ENCODE measurements at places on chromosomes 2 and 18.

DNA sequence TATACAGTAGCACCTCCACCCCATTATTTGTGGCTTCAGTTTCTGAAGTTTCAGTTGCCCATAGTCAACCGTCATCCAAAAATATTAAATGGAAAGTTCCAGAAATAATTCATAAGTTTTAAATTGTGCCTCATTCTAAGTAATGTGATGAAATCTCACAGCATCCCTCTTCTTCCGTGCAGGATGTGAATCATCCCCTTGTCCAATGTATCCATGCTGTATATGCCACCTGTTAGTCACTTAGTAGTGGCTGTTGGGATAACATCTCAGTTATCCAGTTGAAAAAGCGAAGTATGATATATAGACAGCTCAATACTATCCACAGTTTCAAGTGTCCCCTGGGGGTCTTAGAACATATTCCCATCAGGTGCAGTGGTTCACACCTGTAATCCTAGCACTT lies 119.1 kb upstream of the OTX1 start:
- no peak for DNase-seq

- DNase-seq, result no peak
Measured at GRCh38 chr2:149075853-149076252, 37.4 kb downstream of the LYPD6B start.

GRCh38 chr2:172100080-172100934 lies 2.4 kb downstream of the DLX2 start:
- DNase-seq, result no peak

- DNase-seq, result no peak
Measured at GRCh38 chr2:86499326-86499725, 58.2 kb downstream of the KDM3A start.

DNA sequence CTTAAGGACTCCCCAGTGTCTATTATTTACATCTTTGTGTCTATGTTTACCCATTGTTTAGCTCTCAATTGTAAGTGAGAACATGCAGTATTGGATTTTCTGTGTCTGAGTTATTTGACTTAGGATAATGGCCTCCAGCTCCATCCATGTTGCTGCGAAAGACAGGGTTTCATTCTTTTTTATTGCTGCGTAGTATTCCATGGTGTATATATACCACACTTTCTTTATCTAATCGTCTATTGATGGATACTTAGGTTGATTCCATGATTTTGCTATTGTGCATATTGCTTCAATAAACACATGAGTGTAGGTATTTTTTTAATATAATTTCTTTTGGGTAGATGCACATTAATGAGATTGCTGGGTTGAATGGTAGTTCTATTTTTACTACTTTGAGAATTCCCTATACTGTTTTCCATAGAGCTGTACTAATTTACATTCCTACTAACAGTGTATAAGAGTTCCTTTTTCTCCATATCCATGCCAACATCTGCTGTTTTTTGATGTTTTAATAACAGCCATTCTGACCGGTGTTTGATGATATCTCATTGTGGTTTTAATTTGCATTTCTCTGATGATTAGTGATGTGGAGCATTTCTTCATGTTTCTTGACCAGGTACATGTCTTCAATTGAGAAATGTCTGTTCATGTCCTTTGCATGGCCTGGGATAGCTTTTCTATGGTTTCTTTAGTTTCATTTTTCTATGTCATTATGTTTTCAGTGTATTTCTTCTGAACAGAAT lies 21.8 kb downstream of the MTCL1 start:
- no peak for DNase-seq

DNA sequence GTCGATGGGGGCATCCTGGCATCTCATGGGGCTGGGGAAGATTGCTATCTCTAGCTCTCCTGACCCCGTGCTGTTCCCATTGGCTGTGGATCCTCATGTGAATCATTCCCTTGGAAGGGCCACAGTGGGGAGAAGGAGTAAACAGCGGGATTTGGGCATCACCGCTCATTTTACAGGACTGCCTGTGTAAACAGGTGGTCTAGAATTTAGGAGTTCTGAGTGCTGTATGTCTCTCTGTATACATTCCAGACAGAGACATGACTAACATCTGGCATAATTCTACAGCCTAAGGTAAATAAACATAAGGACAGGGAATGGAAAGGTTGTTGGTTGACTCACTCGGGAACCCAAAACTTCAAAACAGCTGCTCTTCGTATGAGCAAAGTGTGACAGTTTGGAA lies 92.7 kb downstream of the COPS8 start:
- no peak for DNase-seq

DNA sequence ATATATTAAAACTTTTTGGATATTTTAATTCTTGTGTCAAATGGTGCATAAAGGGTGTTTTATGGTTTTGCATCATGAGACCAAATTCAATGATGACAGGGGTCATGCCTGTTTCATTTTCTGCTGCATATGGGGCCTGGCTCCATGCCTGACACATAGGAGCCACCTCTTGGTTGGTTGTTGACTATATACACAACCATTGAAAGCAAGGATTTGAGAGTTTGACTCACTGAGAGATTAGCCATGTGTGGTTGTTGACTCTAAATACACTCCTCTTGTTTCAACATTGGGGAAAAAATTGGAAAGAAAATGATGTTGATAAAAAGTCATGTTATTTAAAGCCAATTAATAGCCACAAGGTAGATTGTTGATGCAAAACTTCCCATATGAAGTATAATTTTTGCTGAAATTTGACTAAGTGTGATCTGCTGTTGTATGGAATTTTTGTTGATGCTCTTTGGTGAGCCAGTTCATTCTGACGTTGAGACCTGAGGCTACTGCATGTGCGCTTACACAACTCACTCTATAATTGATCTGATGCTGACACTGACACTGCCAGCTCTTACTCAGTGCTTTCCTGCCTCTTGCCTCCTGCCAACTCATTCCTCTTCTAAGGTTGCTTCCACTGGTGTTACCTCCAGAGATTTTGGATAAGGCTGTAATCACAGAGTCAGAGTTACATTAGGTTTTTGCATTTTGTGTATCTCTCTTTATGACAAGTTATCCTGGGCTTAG lies 446.2 kb upstream of the SLC14A2 start:
- DNase-seq, result no peak

GRCh38 chr2:201406077-201406662 lies 45.1 kb downstream of the TRAK2 start:
- DNase-seq, result no peak

DNA sequence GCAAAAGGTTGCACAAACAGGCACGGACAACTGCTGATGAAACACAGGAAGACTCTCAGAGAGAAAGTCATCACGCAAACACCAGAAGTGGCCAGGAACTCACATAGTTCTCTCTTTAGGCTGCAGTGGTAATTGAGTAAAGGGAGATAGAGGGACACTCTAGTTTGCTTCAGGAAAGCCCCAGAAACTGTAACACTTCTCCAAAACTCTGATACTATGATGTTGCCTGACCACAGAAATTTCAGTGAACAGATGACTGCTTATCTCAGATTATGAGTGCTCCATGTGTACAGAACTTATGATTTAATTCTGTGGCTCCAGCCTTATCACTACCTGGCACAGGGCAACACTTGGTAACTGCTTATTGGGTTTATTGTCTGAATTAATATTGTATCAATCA lies 311.5 kb upstream of the GYPC start:
- DNase-seq, result no peak

GRCh38 chr2:54945391-54946219 lies 104.6 kb downstream of the RTN4 start:
- no peak for DNase-seq

DNA sequence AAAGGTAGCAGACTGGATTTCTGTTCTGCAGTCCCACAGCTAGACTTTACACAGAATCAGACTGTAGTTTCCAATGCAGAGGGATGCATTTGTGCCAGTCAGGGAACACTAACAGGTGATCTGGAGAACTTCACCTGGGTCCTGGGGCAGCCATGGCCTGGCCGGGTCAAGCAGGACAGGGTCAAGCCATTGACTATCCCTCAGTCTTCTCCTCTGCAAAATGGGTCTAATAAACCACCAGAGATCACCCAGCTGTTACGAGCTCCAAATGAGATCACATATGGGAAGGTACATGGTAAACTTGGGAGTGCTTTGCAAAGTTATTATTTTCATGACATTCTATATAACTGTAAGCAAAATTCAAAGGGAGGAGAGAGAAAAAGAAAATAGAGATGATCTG lies 294.1 kb downstream of the CDCA7 start:
- no peak for DNase-seq

GRCh38 chr18:58639751-58640427 lies 11.0 kb upstream of the ALPK2 start:
- no peak for DNase-seq

- DNase-seq, result no peak
Measured at GRCh38 chr18:27120246-27120645, 64.9 kb downstream of the CHST9 start.

DNA sequence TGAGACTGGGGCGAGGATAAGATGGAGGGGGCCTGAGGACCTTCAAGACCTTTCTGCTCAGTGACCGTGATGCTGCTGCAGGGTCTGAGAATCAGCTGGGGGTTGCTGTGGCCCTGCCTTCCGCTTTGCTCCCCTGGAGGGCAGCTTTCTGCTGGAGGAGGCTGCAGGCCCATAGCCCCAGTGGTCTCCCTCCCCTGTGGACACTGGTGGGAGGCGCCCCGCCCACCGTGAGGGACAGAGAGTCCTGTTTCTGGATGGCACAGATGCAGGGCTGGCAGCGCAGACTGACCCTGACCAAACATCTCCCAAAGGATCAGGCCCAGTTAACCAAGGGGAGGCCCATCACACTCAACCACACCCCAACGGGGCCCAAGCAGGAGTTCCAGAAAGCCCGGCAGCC lies 42.8 kb downstream of the PLB1 start:
- DNase-seq, result no peak

DNA sequence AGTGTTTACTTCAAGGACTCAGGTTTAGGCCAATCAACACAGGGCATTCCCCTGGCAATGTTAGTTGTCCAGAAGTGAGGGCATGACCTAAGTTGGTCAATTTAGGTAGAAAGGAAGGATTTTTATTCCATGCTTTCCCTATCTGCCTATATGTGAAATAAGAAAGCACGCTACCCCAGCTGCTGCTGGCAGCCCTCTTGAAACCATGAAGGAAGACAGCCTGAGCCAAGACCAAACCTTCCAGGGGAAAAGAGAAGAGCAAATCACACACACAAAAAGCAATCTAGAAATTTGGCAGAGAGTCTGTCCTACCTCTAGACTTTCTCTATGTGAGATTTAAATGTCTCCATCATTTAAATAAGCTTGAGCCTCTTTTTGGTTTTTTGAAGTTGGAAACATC lies 387.6 kb downstream of the TNS1 start:
- no peak for DNase-seq

DNA sequence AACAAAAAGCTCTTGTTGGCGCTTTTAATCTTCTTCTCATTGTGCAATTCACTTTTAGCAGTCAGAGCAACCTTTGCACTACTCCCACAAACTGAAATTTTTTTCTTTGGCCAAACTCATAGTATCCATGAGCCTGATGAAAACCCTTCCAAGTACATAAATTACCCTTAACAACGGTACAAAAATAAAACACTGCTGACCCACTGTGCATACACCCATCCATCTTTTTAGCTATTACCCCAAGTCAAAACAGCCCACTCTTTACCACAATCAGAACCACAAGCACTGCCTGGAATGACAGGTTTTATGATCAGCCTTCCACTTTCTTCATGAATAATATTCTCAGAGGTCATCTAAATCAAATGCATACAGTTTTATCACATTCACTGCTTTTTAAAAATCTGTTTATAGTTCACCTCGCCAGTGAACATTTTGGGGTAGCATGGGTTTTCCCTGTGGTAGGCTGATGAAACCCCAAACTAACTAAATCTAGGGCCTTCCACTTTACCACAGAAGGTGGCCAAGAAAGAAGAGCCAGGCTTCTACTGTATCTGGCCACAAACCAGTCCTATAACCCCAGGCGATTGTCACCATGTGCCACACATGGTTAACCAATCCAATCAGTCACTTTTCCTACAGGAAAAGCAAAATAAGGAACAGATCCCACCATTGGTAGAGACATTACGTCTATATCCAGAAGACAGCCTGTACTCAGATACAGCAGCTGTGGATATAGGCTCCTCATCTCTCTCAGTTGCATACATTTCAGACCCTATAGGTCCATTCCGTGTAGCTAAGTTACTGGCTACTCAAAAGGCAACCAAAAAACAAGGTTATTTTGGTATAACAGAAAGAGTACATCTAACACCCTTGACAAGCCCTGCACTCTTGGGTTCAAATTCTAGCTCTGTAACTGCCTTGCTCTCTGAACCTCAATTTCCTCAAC lies 171.3 kb downstream of the THADA start:
- no peak for DNase-seq

DNA sequence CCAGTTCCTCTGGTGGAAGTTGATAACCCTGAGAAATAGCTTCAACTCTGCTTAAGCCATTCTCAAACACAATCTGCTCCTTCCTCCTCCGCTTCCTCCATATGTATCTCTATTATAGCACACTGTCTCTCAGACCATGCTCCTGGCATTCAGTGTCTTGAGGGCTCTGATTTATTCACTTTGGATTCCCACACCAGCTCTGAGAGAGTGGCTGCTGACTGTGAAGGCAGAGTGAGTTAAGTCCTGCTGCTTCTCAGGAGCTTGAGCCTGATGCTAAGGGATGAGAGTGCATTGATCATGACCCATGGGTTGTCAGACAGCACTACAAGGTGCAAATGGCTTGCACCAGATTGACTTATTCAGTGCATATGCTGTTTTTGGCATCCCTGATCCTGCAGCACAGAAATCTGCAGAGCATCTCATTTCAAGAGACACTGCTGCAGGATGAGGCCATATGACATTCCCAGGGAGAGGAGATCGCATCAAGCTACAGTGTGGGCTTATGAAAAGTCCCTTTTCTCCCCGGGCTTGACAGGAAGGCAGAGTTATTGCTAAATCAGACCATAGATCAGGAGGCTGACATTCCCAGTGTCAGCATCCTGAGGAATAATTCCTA lies 500.5 kb upstream of the RAB6C start:
- DNase-seq, result no peak

GRCh38 chr2:218270721-218271486 lies 585 bp downstream of the PNKD start:
- DNase-seq, result no peak

- no peak for DNase-seq
Measured at GRCh38 chr2:69032336-69032735, 19.4 kb downstream of the ANTXR1 start.

- DNase-seq, result no peak
Measured at GRCh38 chr2:145166731-145167302, 646.9 kb upstream of the ZEB2 start.

DNA sequence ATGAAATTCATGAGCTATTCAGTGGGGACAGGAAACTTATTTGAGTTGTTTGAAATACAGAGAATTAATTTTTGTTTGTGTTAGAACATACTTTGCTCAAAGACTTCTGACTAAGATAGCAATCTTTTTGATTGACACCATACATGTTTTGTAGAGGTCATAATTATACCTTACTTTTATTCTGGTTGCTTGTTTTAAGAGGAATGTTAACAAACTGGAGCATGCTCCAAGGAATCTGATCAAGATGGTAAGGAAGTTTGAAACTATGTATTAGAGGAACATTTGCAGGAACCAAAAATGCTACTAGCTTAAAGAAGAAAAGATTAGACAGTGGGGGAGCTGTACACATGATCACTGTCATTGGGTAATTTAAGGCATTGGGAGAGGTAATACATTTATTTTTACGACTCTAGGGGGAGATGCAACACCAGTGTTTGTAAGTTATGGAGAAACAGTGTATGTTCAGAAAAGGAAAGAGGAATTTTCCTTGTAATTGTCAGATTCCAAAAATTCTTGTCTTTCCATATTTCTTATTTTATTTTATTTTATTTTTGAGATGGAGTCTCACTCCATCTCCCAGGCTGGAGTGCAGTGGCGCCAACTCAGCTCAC lies 8.0 kb downstream of the AGFG1 start:
- no peak for DNase-seq

All from NCI-H774 (cell line).